Naive thymus-derived CD8-positive, alpha-beta T cell (primary cell): ENCODE measurements at places on chromosomes 7 and 10.
A peak's percentile ranks its signal among the peaks of the same experiment; 100 is the strongest.

DNA sequence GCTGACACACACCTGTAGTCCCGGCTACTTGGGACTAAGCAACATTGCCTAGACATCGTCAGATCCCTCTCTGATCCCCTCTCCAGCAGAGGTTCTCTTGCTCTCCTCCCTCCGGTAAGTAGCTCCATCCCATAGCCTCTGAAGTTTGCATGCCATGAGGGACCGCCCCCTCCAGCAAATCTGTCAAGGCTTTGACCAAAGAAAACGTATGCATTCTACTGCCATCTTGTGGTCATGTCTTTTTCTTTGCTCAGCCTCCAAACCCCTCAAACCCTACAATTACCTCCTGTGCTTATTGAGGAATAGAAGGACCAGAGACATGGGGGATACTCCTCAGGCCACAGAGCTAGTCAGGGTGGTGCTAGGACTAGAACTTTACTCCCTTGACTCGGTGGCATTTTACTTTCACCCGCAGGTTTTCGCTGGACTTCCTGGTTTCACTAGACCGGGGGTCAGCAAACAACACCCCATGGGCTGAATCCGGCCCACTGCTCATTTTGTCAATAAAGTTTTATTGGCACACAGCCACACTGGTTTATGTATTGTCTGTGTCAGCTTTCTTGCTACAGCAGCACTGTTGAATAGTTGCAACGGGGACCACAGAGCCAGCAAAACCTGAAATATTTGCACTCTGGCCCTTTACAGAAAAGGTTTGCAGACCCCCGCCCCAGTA is 202.6 kb upstream of the FOXK1 start:
- DNase-seq, result no peak
- no peak overlapping the region for H3K27ac ChIP-seq
- H3K4me3 ChIP-seq, result no peak overlapping the region
- no peaks in the 10 kb centered on the region for H3K4me1 ChIP-seq
- peaks cover 2% of the 10 kb centered on the region for H3K36me3 ChIP-seq

- H3K4me1 ChIP-seq, result peaks cover 29% of the 10 kb centered on the region
- H3K27ac ChIP-seq, result no peak overlapping the region
- no peak overlapping the region for H3K4me3 ChIP-seq
- H3K27me3 ChIP-seq, result no peaks in the 10 kb centered on the region
Measured at GRCh38 chr7:127793582-127793981, 141.6 kb downstream of the SND1 start.

DNA sequence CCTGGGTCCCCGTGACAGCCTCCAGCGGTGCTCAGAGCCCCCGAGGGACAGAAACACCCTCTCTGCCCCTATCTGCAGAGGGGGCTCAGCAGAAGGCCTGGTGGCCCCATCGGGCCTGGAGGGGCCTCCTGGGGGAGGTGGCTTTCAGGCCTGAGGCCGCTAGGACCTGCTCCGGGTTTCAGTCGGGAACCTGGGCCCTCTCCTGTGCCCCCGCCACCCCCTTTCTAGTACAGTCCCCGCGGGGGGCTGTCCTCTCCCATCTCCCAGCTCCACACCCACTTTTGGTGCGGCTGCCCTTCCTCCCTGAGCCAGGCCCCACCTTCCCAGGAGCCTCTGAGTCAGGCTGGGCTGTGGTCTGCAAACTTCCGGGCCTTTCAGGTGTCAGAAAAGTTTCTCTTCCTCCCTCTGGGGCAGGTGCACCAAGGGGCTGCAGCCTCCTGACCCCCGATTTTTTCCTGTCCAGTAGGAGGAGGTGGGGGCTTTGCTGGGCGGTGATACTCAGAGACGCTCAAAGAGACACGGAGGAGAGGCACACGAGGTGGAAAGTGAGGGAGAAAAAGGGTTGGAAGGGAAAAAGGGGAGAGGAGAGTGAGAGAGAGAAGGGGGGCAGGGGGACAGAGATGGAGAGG is 692 bp downstream of the CARD11 start:
- peak overlapping the region; percentile 96 for H3K27ac ChIP-seq
- H3K36me3 ChIP-seq, result peaks cover 5% of the 10 kb centered on the region
- no peaks in the 10 kb centered on the region for H3K27me3 ChIP-seq
- H3K4me3 ChIP-seq, result peak overlapping the region; percentile 95

GRCh38 chr7:75847707-75848106 is 31.1 kb upstream of the RHBDD2 start:
- no peaks in the 10 kb centered on the region for H3K27me3 ChIP-seq
- no peak overlapping the region for H3K27ac ChIP-seq
- H3K36me3 ChIP-seq, result no peaks in the 10 kb centered on the region
- H3K4me3 ChIP-seq, result no peak overlapping the region
- peaks cover 2% of the 10 kb centered on the region for H3K4me1 ChIP-seq

- H3K4me1 ChIP-seq, result no peaks in the 10 kb centered on the region
- H3K27me3 ChIP-seq, result no peaks in the 10 kb centered on the region
- no peak for DNase-seq
- no peak overlapping the region for H3K27ac ChIP-seq
- no peaks in the 10 kb centered on the region for H3K36me3 ChIP-seq
Measured at GRCh38 chr7:112124061-112124766, 82.0 kb downstream of the DOCK4 start.

DNA sequence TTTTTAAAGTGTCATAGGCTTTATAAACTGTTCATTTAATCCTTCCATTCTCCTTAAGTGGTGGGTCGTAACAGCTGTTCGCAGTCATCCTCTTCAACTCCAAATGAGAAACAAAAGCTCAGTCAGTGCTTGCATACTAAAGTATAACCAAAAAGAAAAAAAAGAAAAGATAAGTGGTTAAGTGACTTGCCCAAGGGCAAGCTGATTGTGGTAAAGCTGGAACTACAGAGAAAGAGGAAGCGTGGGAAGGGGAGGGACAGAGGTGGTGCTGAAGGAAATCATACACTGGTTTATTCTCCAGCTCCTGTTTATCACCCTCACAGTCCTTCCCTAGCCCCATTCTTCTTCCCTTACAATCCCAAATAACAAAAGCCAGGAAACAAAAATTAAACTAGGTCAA is 29.6 kb downstream of the IDE start:
- H3K36me3 ChIP-seq, result peaks cover 20% of the 10 kb centered on the region
- no peak overlapping the region for H3K27ac ChIP-seq
- peaks cover 36% of the 10 kb centered on the region for H3K4me1 ChIP-seq
- DNase-seq, result no peak
- no peak overlapping the region for H3K4me3 ChIP-seq

- no peaks in the 10 kb centered on the region for H3K27me3 ChIP-seq
- H3K4me3 ChIP-seq, result no peak overlapping the region
- no peak for DNase-seq
- H3K36me3 ChIP-seq, result no peaks in the 10 kb centered on the region
- no peaks in the 10 kb centered on the region for H3K4me1 ChIP-seq
Measured at GRCh38 chr7:95365151-95365550, 31.0 kb downstream of the PON3 start.

GRCh38 chr10:52228556-52228955 is 85.5 kb upstream of the DKK1 start:
- peaks cover 23% of the 10 kb centered on the region for H3K27me3 ChIP-seq
- DNase-seq, result no peak
- H3K36me3 ChIP-seq, result no peaks in the 10 kb centered on the region

DNA sequence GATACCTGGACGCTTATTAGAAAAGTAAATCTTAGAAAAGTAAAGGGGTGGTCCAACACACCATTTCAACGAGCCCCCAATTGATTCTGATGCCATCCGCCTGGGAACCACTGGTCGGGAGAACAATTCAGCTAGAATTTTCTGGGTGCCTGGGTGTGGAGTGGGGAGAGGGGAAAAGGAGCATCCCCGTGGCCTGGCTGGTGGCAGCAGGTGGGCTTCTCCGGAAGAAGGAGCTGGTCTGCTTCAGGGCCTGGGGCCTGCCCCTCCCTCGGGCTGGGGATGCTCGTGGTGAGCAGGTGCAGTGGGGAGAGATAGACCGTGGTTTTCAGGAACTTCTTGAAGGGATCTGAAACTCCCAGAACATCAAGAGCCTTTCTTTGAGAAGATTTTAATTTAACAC is 39.9 kb upstream of the DUSP5 start:
- H3K36me3 ChIP-seq, result no peaks in the 10 kb centered on the region
- DNase-seq, result no peak
- no peak overlapping the region for H3K4me3 ChIP-seq
- H3K27me3 ChIP-seq, result peaks cover 10% of the 10 kb centered on the region
- no peak overlapping the region for H3K27ac ChIP-seq
- H3K4me1 ChIP-seq, result peaks cover 70% of the 10 kb centered on the region

- no peak overlapping the region for H3K4me3 ChIP-seq
- no peak overlapping the region for H3K27ac ChIP-seq
- H3K36me3 ChIP-seq, result peaks cover 44% of the 10 kb centered on the region
- no peak for DNase-seq
- no peaks in the 10 kb centered on the region for H3K27me3 ChIP-seq
Measured at GRCh38 chr7:2943851-2944601, 99.6 kb downstream of the CARD11 start.

- DNase-seq, result no peak
- H3K4me1 ChIP-seq, result no peaks in the 10 kb centered on the region
- H3K36me3 ChIP-seq, result no peaks in the 10 kb centered on the region
- H3K4me3 ChIP-seq, result no peak overlapping the region
Measured at GRCh38 chr7:50640779-50641178, 75.6 kb upstream of the DDC start.

DNA sequence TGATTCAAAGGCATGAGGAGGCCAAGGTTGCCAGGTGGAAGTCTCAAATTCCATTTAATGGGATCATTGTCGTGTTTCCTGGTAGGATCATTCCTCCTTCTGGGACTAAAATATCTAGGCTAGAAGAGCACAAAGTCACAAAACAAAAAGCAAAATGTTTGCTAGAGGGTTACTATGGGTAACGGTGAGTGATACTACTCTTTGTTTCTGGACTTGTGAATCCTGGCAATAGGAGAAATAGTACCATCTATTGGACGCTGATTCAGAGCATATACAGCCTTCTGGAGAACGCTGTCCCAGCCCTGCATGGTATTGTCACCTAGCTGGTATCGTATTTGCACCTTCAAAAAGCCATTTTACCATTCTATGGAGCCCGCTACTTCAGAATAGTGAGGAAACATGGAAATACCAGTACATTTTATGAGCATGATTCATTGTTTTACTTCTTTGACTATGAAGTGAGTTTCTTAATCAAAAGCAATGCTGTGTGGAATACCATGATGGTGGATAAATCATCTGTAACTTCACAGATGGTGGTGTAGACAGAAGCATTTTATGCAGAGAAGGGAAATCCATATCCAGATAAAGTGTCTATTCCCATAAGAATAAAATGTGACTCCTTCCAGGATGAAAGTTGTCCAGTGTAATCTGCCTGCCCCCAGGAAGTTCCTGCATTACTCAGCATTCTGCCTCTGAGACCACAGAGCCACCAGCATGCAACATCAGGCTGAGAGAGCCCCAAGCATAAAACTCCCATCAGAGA is 361.0 kb downstream of the ETV1 start:
- no peaks in the 10 kb centered on the region for H3K4me1 ChIP-seq
- no peak overlapping the region for H3K4me3 ChIP-seq
- H3K27ac ChIP-seq, result no peak overlapping the region
- no peaks in the 10 kb centered on the region for H3K27me3 ChIP-seq
- no peaks in the 10 kb centered on the region for H3K36me3 ChIP-seq

GRCh38 chr7:134827436-134827835 is 48.0 kb downstream of the CALD1 start:
- H3K36me3 ChIP-seq, result peaks cover 1% of the 10 kb centered on the region
- H3K4me1 ChIP-seq, result no peaks in the 10 kb centered on the region
- no peak for DNase-seq
- no peaks in the 10 kb centered on the region for H3K27me3 ChIP-seq

DNA sequence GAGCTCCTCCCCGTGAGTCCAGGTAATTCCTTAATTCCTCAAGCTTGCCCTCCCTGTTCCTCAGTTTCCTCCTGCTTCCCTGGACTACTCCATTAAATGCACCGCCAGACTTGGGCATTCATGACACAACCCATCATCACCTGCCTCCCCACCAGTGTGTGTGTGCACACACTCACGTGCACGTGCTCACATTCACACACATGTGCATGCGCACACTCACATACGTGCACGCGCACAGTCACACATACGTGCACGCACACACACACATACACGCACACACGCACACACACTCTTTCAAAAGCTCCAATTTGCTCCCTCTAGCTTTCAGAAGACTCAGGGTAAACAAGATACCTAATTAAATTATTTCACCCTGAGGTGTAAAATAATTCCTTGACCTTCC is 216.7 kb downstream of the FAM107B start:
- H3K4me3 ChIP-seq, result peak overlapping the region; percentile 82
- peak overlapping the region; percentile 97 for H3K27ac ChIP-seq
- H3K4me1 ChIP-seq, result peaks cover 99% of the 10 kb centered on the region
- no peak for DNase-seq
- H3K36me3 ChIP-seq, result peaks cover 8% of the 10 kb centered on the region
- no peaks in the 10 kb centered on the region for H3K27me3 ChIP-seq

DNA sequence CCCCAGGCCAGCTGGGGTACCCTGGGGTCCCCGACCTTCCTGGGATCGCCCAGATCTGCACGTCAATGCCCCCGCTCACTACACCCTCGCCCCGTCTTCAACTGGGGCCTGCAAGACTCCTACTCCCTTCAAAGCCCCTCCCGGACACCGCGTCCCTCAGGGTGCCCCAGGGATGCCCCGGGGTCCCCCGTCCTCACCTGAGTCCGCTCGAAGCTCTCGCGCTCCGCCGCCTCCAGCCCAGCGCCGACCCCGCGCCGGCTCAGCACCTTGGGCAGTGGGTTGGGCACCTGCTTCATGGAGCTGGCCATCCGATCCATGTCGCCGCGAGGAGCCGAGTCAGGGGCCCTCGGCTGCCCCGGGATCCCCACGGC is at the start of gene HIP1:
Gene HIP1, minus strand, starts transcription at position 338 of the 371 bp plus-strand sequence. Its CDS starts 21 bp downstream, at position 317.
- peaks cover 20% of the 10 kb centered on the region for H3K4me1 ChIP-seq
- peak within 1 kb of the TSS; percentile 97 for H3K27ac ChIP-seq
- no peak for DNase-seq
- peaks cover 2% of the 10 kb centered on the region for H3K27me3 ChIP-seq
- no peaks in the 10 kb centered on the region for H3K36me3 ChIP-seq

DNA sequence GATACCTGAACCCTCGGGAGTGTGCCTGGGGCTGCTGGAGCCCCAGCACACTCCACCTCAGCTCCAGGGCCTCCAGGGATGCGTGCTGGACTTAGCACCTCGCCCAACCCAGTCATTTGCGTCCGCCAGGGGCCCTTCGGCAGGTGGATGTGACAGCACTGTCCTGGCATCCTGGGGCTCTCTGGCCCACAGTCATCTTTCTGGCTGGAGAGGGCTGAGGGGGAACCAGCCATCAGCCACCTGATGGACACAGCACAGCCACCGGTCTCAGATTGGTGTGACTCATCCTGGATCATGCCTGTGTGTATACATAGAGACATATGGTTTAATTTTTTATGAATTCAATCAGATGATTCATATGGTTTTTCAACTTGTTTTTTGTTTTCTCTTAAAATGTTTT is 11.1 kb downstream of the ZNF775 start:
- H3K4me3 ChIP-seq, result no peak overlapping the region
- peaks cover 6% of the 10 kb centered on the region for H3K36me3 ChIP-seq
- no peak overlapping the region for H3K27ac ChIP-seq
- H3K27me3 ChIP-seq, result no peaks in the 10 kb centered on the region

DNA sequence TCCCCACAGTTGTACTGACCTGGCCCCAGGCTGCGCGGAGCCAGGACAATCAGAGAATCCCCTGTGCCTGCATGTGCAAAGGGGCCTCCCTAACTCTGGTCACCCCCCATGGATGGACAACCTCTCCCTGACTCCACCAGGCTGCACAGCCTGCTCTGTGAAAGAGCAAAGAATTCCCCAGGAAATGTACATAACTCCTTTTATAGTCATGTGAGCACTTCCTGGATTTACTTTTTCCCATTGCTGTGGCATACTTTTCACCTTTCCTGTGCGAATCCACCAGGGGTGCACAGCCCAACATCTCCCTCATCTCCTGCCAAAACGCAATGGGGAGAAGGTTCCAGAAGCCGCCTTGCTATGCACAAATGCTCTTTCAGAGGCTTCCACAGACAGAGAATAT is 27.9 kb downstream of the FGFR2 start:
- no peak for DNase-seq
- H3K36me3 ChIP-seq, result no peaks in the 10 kb centered on the region
- H3K27ac ChIP-seq, result no peak overlapping the region
